Ascending aorta (tissue), 2 donors: ENCODE measurements at places on chromosomes 7 and 10. TPM values are rescaled to one million over a fixed set of nuclear protein-coding genes. Genes with fewer than 3 reads are reported as not detected.

Gene PPP1R9A
- 0.85 TPM for total RNA-seq

DNA sequence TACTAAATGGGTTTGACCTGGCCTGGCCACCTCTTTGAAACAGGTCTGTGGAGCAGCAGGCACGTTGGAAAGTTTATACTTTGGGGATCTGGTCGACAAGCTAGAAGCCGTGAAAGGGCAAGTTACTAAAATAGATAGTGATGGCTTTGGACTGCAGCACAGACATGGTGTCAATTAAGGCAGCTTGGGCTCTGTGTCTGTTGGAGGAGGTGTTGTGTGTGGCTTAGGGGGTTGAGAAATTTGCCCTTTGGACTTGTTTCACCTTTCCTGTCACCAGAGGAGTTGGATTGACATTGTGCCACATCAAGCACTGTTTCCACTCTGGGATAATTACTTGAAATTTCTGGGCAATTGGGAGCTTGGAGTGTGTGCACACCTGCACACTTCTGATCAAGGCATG, 251.8 kb upstream of the MKI67 start:
- H3K27me3 ChIP-seq, result no peaks in the 10 kb centered on the region
- H3K4me1 ChIP-seq, result no peaks in the 10 kb centered on the region
- H3K36me3 ChIP-seq, result no peaks in the 10 kb centered on the region
- no peak for DNase-seq
- H3K4me3 ChIP-seq, result no peak overlapping the region
- H3K27ac ChIP-seq, result no peak overlapping the region

Gene ELOVL3
- total RNA-seq, result not detected

DNA sequence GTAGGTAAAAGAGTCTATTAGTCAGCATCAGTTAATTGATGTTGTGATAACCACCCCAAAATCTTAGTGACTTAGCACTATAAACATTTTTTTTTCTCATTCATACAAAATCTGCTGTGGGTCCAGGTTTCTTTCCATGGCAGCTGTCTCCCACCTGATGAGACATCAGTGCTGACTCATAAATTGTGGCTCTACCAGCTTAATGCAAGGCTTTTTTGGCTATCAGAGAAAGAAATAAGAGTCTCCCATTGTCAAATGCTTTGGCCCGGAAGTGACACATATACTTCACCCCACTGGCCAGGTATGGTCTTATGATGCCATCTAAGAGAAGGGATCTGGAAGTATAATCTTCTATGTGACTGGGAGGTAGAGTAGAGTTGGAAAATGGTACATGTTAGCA, 14.5 kb downstream of the DNAJB9 start:
- peaks cover 6% of the 10 kb centered on the region for H3K36me3 ChIP-seq
- no peaks in the 10 kb centered on the region for H3K4me1 ChIP-seq
- no peaks in the 10 kb centered on the region for H3K27me3 ChIP-seq
- no peak overlapping the region for H3K4me3 ChIP-seq
- no peak overlapping the region for H3K27ac ChIP-seq
- no peak for DNase-seq

Gene C10orf105
- not detected for total RNA-seq

Gene PDE1C
- 1.4 TPM for total RNA-seq

GRCh38 chr10:86061278-86062197, 305.1 kb downstream of the GRID1 start:
- no peaks in the 10 kb centered on the region for H3K36me3 ChIP-seq
- no peak for DNase-seq
- H3K27ac ChIP-seq, result no peak overlapping the region
- H3K4me3 ChIP-seq, result no peak overlapping the region
- no peaks in the 10 kb centered on the region for H3K27me3 ChIP-seq
- no peaks in the 10 kb centered on the region for H3K4me1 ChIP-seq

DNA sequence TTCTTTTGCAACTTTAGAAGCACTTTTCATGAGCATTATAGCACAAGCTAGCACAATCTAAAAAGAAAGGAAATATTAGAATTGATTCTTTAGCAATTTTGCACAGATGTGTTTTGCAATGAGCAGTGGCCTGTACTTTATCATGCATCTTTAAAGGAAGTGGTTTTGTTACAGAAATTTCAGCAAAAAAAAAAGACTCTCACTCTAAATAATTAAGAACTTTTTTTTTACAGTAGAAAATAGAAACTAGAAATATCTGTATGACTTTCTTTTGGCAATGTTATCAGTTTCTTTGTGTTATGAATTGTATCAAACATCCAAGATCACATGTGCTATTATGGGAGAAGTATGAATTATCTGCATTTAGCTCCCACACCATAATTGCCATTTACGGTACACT, 195.7 kb upstream of the KLF6 start:
- DNase-seq, result no peak
- H3K27ac ChIP-seq, result no peak overlapping the region
- no peaks in the 10 kb centered on the region for H3K27me3 ChIP-seq
- H3K4me1 ChIP-seq, result no peaks in the 10 kb centered on the region

DNA sequence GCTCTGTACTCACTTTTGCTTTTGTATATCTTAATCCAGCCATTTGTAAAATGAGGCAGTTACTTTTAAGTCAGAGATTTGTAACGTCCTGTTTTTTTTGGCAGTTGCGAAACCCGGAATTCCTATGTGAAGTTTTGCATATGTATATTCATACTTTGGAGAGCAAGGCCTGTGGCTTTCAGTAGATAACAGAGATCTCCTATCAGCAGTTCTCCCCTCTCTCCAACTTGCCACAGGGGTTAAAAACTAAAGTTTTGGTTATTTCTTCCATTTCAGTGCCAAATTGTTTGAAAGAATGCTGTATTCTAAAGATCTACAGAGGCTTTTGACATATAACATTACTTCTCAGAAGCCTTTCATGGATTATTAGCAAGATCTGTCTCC, 102.4 kb downstream of the EXOC4 start:
- H3K27me3 ChIP-seq, result no peaks in the 10 kb centered on the region
- H3K4me3 ChIP-seq, result no peak overlapping the region
- H3K36me3 ChIP-seq, result no peaks in the 10 kb centered on the region
- no peaks in the 10 kb centered on the region for H3K4me1 ChIP-seq

- H3K4me1 ChIP-seq, result peaks cover 46% of the 10 kb centered on the region
- H3K27me3 ChIP-seq, result no peaks in the 10 kb centered on the region
- no peak for DNase-seq
- peak overlapping the region; percentile 98 for H3K27ac ChIP-seq
- H3K36me3 ChIP-seq, result no peaks in the 10 kb centered on the region
Measured at GRCh38 chr10:101062232-101063049, 652 bp downstream of the KAZALD1 start.
